ENCODE measurements at places on chromosomes 7 and 10. TPM values are rescaled to one million over a fixed set of nuclear protein-coding genes. Genes with fewer than 3 reads are reported as not detected.

Gene ZNF777
- 8.1 TPM for total RNA-seq

Gene ANXA8L1
- total RNA-seq, result not detected

Gene DNAJC9
- 7.7 TPM for total RNA-seq

Gene ADRA2A
- total RNA-seq, result 9.0 TPM

Gene VPS41
- total RNA-seq, result 20.2 TPM

Gene COL28A1
- total RNA-seq, result 0.44 TPM

Gene ITIH5
- total RNA-seq, result 0.24 TPM

Gene PVRIG
- total RNA-seq, result not detected

Gene PIP
- total RNA-seq, result not detected

Gene AGMO
- total RNA-seq, result 1.2 TPM

Gene ZNHIT1
- 124 TPM for total RNA-seq

Gene GRM3
- not detected for total RNA-seq

Gene GPR85
- 0.39 TPM for total RNA-seq

Gene BAIAP2L1
- 4.4 TPM for total RNA-seq

Gene NEURL1
- total RNA-seq, result 0.68 TPM

Gene TRPV6
- total RNA-seq, result not detected

Gene PTPRN2
- 3.9 TPM for total RNA-seq

Gene TSPAN13
- total RNA-seq, result 7.5 TPM

Gene VIPR2
- not detected for total RNA-seq

Gene DBNL
- total RNA-seq, result 82.4 TPM

Gene OR2A42
- total RNA-seq, result not detected

Gene ELOVL3
- 3.4 TPM for total RNA-seq

Gene FKBP6
- not detected for total RNA-seq

Gene TASOR2
- 38.3 TPM for total RNA-seq

Gene GSTO2
- 0.25 TPM for total RNA-seq

Gene CDC14C
- total RNA-seq, result not detected

Gene C10orf95
- total RNA-seq, result not detected

Gene NRG3
- 0.05 TPM for total RNA-seq

Gene SLC26A3
- total RNA-seq, result not detected

Gene GNGT1
- total RNA-seq, result not detected

Gene TMEM229A
- 7.6 TPM for total RNA-seq

Gene ANKRD30A
- not detected for total RNA-seq

Gene ANKRD22
- total RNA-seq, result 0.44 TPM

Gene JAKMIP3
- total RNA-seq, result 0.19 TPM

Gene OR2A1
- not detected for total RNA-seq

Gene OIT3
- total RNA-seq, result not detected

Gene ZEB1
- total RNA-seq, result 25.4 TPM

Gene STAG3
- total RNA-seq, result 0.87 TPM

Gene DDX21
- 35.6 TPM for total RNA-seq

Gene AKR1C8
- total RNA-seq, result not detected
